ENCODE measurements at places on chromosomes 7 and 10. TPM values are rescaled to one million over a fixed set of nuclear protein-coding genes. Genes with fewer than 3 reads are reported as not detected.

Gene AGR2
- not detected for total RNA-seq

Gene PLEKHA8
- 20.5 TPM for total RNA-seq

Gene SERPINE1
- total RNA-seq: 270 TPM

Gene LOXL4
- 1.5 TPM for total RNA-seq

Gene LRRN3
- under 0.01 TPM for total RNA-seq

Gene CYP2C19
- not detected for total RNA-seq

Gene SLC18A3
- total RNA-seq: not detected

Gene ANKRD61
- not detected for total RNA-seq

Gene CTAGE6
- total RNA-seq: 0.32 TPM

Gene SMNDC1
- 13.2 TPM for total RNA-seq

Gene CTAGE4
- not detected for total RNA-seq

Gene CYP2C9
- not detected for total RNA-seq

Gene AKR1C8
- total RNA-seq: 0.16 TPM

Gene KCNIP2
- 0.31 TPM for total RNA-seq

Gene PSMC2
- 219 TPM for total RNA-seq

Gene OGDHL
- 0.16 TPM for total RNA-seq

Gene GHITM
- 140 TPM for total RNA-seq

Gene TMEM140
- total RNA-seq: 36.8 TPM

Gene PLXDC2
- 0.32 TPM for total RNA-seq

Gene ZKSCAN5
- 12.1 TPM for total RNA-seq

Gene PRPF18
- 24.6 TPM for total RNA-seq

Gene ADAM12
- 0.63 TPM for total RNA-seq

Gene MMD2
- total RNA-seq: not detected

Gene MOGAT3
- total RNA-seq: not detected

Gene UCN3
- total RNA-seq: not detected
